T-helper 2 cell treated with Interferon-gamma antibody and Interleukin-4, amounts not matched to agents 5 μg/mL and 100 μg/mL, for 36 hours (primary cell): ENCODE measurements at places on chromosomes 12 and 14.

DNA sequence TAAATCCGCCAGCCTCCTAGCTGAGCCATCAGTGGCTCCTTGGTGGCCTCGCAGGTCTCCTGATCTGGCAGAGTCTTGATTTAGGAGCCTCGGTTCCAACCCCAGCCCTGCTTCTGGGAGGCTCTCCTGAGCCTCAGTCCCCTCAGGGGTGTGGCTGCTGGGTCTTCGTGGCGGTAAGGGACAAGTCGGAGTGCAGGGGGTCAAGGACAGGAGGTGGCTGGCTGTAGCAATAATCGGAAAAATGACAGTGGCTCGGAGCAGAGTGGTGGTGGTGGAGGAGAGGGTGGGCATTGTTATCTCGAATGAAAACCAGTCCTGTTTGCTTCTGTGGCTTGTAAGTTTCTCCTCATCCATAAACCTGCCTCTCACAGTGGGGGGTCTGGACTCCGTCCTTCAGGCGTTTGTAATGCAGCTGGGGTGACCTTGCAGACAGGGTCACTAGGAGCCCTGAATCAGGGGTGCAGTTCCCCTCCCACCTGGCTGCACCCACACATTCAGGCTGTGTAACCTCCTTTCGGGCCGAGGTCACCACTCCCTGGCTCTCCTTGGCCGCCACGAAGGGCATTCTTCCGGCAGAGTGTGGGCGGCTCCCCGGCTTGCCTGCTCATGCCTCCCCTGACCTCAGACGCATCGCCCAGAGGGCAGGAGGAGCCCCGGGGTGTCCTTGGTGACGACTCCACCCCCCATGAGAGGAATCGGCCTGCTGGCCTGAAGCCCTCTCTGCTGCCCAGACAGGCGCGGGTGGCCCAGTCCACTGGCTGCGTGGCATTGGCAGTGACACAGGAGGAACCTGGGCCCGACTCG is 8.1 kb downstream of the BCL7A start:
- no peak for DNase-seq

DNA sequence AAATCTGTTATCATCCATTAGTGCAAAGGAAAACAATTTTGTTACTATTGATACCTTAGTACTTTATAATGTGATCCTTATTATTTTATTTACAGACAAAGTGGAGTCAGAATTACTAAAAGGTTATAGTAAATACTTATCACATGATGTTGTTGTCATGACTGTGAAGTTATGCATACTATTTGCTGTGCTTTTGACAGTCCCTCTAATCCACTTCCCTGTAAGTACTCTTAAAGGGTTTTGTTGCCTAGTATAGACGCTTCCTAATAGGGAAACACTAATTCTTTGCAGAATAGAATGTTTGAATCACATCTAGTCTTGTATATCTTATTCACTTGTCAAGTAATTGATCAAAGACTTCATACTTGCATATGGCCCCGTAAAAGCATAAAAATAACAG is 69.4 kb downstream of the SLC38A6 start:
- DNase-seq, result no peak

- no peak for DNase-seq
Measured at GRCh38 chr12:117067016-117067415, 32.2 kb downstream of the TESC start.

GRCh38 chr12:6372403-6373003 is 2.9 kb downstream of the SCNN1A start:
- no peak for DNase-seq

DNA sequence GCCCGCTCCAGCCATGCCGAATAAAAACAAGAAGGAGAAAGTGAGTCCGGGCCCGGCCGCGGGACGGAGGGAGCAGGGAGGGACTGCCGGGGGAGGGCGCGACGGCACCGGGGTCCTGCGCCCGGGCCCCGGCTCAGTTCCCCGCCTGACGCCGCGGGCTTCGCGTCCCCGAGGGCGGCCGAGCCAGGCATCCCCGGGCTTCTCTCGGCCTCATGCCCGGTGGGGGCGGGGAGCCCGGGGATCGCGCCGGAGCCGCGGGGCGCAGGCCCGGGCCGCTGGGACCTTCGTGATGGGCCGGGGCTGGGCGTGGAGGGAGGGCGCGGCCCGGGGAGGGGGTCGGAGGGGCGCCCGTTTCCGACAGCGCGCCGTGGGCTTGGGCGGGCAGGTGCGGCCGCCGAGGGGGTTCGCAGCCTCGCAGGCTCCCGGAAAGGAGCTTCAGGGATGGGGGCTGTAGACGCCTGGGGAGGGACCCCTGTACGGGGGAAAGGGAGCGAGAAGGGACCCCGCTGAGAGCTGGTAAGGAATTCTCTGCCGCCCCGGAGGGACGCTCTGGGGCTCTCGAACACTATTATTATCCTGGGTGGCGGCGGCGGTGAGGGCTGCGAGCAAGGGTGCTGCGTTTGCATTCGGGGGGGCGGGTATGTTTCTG is 496 bp downstream of the PPP2R5C start:
- DNase-seq, result peak; percentile 34

DNA sequence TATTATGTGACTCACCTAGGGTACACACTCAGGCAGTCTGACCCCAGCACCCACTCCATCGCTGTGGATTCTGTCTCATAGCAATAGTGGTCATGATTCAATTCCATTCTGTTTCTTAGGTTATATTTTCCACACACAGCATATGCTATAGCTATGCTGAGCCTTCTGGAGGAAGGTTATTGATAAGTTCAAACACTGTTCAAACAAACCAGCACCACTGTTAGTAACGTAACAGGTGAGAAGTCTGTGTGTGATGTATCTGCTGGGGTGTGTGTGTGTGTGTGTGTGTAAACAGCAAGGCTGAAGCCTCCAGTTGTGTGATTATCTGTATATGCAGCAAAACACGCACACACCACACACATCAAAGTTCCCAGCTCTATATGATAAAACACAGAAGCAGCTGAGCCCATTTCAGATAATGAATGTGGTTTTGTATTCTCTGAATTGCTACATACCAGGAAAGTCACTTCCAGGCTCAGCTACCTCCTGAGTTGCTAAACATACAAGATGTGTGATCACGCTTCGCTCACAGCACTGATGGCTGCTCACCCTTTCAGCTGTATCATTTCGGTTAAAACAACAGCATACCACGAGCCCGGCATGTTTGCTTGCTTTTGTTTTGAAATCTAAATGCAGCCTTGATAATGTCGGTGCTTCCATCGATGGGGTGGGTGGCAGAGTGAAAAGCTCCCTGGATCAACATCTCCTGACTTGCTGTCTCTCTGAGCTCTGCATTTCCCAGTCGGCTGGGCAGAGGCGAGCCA is 6.8 kb upstream of the SYNE3 start:
- peak; percentile 72 for DNase-seq

GRCh38 chr12:119940897-119941296 is 48.1 kb upstream of the BICDL1 start:
- no peak for DNase-seq

- DNase-seq, result no peak
Measured at GRCh38 chr14:23041729-23042128, 283 bp upstream of the PSMB11 start.

DNA sequence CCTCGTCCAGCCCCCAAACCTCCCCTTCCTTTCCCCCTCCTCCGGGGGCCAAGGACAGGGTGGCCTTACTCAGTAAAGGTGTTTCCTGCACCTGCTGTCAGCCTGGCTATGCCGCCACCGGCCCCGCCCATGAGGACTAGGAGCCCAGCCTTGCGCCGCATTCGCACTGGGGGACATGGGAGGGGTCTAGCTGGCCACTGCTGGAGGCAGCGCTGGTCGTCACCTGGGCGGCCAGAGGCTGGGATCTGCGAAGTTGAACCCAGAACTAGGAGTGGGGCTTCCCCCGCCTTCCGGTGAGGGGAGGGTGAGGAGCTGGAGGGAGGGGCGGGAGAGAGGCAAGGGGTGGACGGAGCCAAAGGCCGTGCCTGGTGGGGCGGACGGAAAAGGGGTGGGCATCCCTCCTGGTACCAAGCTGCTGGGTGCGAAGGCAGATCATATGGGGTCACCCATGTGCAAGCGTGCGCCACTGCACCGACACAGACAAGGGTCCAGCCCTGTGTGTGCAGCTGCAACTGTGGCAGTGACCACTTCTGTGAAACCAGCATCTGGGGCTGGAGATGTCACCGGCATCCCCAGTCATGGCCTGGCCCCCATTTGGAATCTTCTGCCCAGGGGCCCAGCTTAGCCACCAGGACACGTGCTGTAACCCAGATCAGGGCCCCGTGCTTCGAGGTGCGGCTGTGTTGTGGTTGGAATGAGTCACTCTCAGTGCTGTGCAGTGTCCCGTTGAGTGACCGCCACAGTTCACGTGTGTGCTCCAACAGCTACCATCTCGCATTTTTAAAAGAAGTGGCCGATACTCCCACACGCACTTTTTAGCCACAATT is 8.5 kb downstream of the AMN start:
- no peak for DNase-seq

GRCh38 chr12:55392032-55392795 is 8.1 kb upstream of the OR6C65 start:
- no peak for DNase-seq

GRCh38 chr12:1859643-1860042 is 39.3 kb downstream of the LRTM2 start:
- no peak for DNase-seq

DNA sequence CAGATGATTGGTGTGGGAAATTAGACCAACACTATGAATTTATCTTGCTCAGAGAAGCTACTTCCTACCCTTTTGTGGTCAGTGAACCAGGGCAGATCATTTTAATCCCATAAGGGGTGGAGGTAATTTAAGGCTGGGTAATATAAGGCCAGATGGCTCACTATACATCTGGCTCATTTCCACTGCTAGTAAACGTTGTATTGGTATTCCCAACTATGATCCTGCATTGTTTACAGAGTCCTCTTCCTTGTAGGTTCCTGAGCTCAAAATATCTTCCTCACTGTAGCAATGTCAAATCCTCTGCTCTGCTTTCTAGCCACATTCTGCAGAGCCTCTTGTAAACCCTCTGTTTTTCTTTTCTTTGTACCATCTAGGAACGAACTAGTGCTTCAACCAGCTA is 93.0 kb upstream of the MGAT4C start:
- DNase-seq, result no peak

GRCh38 chr12:4572680-4573079 is 10.7 kb downstream of the DYRK4 start:
- DNase-seq, result no peak

DNA sequence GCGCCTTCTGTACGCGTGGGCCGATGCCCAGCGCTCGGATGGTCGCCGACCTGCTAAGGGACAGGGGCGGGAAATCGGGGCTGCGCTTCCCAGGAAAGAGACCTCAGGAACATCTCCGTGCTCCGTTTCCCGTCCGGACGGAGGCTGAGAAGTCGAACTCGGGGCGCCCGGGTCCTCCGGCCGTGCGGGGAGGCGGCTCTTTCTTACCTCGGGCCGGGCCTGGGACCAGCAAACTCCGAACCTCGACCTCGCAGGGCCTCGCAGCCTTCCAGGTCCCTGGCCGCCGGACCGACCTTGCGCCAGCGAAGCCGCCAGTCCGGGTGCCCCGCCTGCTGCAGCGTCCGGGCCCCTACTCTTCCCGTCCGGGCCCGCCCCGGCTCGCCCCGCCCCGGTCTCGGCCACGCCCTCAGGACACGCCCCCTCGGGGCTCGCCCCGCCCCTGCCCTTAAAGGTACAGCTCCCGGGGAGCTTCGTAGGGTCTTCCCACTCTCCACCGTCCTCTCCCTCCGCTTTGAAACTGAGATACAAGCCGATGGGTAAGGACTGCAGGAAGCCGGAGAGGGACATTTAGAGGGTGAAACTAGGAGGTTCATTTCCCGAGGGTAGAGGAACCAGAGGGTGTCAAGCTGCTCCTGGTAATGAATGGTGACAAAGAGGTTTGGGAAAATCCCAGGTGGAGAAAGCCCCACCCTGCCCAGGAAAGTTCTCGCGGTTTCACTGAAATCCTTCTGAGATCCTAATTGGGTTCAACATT is at the start of gene SLC8B1:
TSS of gene SLC8B1 (minus strand) at position 324 of the 754 bp plus-strand sequence. CDS start 2,231 bp downstream, outside the sequence.
- DNase-seq, result peak; percentile 80

DNA sequence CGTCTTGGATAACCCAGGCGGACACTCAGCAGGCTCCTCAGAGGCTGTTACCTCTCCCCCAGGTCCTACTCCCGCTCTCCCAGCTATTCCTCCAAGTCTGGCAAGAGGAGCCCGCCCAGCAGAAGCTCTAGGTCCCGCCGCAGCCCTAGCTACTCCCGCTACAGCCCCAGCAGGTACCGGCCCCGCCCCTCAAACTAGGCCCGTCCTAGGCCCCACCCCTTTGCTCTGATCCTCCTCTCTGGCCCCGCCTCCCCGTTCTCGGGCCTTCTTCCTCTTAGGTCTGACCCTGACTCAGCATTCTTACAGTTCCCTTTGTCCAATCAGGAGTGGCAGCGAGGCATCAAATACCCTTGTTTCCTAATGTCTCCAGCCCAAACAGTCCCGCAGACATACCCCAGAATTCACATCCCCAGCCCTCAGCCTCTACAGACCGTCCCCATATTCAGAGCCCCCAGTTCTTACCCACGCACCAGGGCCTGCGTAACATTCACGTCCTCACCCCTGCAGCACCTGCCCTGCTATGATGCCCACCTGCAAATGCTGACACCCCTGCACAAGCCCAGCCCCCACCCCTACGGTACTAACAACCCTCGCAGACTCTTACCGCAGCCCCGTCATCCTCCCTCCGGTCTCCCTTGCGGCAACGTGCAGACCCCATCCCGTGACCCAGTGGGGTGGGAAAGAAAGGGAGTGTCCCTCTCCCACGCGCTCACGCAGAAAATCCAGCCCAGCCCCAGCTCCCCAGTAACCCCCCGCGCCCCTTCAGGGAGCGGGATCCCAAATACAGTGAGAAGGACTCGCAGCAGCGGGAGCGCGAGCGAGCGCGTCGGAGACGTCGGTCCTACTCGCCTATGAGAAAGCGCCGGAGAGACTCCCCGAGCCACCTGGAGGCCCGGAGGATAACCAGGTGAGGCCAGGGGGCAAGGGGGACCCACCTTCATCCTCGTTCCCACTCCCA is 25.0 kb upstream of the HSPB8 start:
- DNase-seq, result no peak

DNA sequence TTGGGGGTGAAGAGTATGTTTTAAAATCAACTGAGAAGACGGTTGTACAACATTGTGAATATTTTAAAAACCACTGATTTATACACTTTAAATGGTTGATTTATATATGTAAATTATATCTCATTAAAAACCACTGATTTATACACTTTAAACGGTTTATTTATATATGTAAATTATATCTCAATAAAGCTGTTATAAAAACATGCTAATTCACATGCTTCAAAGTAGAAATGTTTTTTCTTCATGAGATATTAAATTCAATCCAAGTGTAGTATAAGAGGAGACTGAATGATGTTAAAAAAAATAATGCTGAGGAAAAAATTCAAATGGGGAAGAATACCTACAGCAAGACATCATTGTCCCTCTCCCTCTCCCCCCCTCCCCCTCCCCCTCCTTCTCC is 92.9 kb downstream of the ATXN2 start:
- no peak for DNase-seq

GRCh38 chr12:29782285-29782870 is 1.4 kb downstream of the TMTC1 start:
- peak; percentile 22 for DNase-seq

GRCh38 chr14:69612014-69612782 is 802 bp downstream of the SUSD6 start:
- peak; percentile 21 for DNase-seq

DNA sequence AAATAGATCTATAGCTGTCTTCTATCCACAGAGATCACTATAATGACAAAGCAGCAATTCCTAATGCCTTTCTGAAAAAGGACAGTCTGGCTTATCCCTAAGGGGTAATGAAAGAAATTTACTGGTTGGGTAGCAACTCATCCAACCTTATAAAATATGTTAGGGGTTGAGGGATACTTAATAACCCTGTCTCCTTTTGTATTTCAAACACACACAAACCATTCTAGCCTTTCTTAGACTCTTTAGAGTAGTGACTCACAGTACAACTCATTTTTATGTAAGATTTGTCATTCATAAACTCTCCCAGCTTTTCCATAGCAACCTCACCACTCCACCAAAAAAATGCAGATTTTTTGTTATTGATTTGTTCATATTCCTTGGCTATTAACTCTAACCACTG is 167.9 kb downstream of the FSCB start:
- no peak for DNase-seq
